ENCODE measurements at places on chromosomes 6 and 20.
A peak's percentile ranks its signal among the peaks of the same experiment; 100 is the strongest.

GRCh38 chr20:15742627-15743026, 830.6 kb downstream of the KIF16B start:
- no peak for DNase-seq

DNA sequence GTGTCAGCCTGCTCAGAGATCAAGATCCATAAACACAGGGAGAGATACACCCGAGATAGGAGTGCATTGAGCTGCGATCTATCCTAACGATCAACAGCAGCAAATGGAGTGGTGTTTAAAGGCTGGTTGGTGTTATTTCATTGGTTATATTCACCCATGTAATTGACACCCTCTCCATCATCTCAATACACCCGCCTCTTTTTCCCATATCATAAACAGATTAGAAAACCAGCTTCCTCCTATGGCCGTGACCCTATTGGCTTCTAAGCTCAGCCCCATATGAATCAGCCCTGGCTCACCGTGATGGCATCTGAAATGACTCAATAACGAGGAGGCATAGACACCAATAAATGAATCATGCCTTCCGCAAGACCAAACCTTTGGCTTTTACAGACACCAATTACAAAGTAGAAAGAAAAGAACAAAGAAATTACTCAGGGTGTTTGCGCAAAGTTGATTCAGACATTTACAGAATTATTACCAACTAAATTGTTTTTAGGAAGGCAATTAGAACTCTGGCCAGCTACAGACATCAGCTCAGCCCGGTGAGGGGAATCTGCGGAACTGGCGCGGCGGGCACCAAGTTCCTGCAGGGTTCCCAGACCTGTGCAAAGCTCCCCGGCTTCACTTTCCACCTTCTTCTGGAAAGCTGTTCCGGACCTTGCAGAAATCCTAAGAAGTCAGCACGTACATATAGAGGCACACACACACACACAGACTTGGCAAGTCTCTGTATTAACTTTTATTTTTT, 11.5 kb downstream of the PMEPA1 start:
- DNase-seq, result no peak

DNA sequence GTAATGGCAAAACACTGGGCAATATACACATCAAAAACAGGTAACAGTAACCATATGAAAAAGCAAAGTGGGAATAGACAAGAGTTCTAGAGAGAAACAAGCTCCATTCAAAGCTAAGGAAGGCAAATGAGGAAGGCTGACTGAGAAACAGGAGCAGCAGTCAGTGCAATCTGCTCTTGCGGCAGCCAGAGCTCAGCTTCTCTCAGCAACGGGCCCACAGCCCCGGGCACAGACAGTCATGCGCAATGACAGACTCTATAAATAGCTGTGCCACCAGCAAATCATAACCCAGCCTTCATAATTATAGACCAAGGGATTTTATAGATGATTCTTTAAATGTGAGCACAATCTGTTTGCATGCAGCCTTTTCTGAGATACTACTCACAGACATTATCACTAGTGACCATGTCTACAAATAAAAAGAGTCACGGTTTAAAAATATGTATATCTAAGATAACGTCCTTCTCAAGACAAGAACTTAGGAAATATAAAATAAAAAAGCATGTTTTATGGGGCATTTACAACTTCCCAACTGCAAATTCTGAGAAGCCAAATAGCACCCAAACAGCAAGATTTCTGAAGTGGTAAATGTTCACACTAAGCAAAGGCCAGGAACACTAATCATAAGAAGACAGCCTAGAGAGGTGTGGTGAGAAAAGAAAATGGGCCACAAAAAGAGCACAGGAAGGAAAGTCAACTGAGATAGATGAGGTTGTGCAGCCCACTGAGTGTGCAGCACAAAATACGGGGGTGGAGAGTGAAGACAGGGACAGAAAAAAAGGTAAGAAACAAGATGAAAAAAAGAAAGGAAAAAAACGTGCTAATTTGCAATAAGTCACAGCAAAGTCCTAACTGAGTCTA, 39.9 kb upstream of the BEND6 start:
- DNase-seq, result peak; percentile 23

DNA sequence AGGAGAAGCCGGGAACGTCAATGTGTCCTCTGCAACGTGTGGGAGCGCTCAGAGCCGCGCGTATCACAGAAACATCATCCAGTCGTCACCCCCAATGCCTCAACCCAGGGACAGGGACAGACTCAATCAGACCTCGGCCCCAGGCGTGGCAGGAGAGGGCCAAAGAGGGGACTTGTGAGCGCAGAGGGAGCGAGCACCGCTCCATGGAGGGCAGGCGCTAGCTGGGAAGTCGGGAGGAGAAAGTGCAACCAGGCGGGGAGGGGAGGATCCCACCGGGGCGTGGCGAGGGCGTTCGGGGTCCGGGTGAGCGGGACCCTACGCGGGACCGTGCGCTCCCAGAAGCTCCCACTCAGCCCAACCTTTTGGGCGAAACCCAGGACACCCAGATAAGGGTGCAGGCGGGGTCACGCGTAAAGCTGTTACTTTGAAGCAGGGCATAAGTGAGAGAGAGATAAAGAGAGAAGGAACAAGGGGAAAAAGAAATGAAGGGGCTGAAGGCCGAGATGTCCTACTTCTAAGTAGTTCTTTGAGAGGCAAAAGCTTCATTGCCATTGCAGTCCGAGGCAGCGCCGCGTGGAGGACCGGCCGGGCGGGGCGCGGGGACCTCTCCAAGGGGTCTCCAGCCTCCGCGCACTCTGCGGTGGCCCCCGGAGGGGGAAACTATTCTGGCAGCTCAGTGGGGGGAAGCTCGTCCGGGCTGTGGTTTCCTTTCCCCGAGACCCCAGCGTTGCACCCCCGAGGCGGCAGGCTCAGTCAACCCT, 862 bp upstream of the SOBP start:
- no peak for DNase-seq

GRCh38 chr20:30812739-30813411, 444.6 kb upstream of the DEFB115 start:
- no peak for DNase-seq

GRCh38 chr20:57919049-57919448, 209.2 kb upstream of the PMEPA1 start:
- DNase-seq, result no peak

- DNase-seq, result no peak
These were observed 147.3 kb downstream of the TRIM27 start for GRCh38 chr6:28776269-28777146.

GRCh38 chr6:157660414-157660813, 162.6 kb upstream of the SNX9 start:
- DNase-seq, result no peak

GRCh38 chr20:5973971-5974370, 23.5 kb downstream of the MCM8 start:
- peak; percentile 32 for DNase-seq

GRCh38 chr6:36273067-36273466, 3.2 kb downstream of the PNPLA1 start:
- no peak for DNase-seq

DNA sequence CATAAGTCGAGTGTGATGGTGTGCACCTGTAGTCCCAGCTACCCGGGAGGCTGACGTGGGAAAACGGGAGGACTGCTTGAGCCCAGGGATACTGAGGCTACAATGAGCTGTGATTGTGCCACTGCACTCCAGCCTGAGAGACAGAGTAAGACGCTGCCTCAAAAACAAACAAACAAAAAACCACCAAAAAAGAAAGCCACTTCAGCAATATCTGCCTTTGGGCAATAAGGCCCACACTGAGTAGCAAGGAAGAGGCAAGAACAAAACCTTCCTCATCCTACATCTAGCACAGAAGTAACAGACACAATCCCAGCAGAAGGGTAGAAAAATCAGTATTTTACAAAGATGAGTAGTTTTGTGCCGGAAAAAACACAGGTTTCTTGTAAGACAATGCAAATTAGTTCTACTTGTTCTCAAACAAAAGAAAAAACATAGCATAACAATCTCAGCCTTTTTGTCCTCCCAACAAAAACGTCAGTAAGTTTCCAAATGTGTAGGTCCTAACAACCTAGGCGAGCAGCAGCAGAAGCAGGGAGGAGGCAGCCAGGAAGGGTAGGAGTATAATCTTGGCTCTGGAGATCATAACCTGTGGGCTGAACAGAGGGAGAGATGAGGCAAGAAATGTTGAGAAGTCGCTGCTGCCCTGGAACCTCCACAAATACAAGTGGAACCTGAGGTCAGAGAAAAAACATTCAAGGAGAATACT, 5.7 kb downstream of the PPP1R10 start:
- no peak for DNase-seq

DNA sequence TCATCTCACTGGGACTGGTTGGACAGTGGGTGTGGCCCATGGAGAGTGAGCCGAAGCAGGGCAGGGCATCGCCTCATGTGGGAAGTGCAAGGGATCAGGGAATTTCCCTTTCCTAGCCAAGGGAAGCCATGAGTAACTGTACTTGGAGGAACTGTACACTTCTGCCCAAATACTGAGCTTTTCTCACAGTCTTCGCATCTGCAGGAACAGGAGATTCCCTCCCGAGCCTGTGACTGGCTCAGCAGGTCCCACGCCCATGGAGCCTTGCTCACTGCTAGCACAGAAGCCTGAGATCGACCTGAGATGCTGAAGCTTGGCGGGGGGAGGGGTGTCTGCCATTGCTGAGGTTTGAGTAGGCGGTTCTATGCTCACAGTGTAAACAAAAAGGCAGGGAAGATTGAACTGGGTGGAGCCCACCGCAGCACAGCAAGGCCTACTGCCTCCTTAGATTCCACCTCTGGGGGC, 10.4 kb upstream of the CALHM5 start:
- no peak for DNase-seq

DNA sequence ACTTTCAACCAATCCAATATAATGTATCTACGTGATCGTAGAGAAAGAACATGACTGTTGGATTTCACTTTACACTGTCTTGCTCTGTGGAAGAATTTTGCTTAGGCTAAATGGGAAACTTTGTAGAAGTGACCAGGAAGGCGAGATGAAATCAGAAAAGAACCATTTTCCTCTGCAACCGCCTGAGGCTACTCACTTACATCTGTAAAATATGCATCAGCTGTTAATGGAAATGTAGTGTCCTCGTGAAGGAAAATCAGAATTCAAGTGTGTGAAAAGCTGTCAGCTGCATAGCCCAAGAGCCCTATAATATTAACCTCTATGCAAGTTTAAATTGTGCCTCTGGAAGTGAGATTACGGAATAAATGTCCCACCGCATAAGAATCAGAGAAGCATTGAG, 277.9 kb downstream of the C6orf118 start:
- no peak for DNase-seq

DNA sequence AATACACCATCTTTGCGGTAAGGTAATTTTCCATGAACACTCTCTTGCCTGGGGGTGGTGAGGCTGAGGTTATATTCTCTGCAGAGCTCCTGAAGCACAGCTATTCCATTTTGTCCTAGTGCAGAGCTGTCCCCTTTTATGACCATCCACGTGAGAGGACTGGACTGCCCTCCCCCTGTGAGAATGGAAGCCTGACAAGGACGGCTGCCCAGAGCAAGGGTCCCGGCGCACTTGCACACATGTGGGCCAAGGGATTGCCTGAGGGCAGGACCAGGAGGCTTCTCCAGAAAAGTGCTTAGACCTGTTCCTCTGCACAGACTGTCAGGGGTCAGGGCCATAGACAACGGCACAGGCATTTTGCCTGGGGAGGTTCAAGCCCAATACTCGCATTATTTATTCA, 48.2 kb downstream of the SLC22A23 start:
- no peak for DNase-seq

DNA sequence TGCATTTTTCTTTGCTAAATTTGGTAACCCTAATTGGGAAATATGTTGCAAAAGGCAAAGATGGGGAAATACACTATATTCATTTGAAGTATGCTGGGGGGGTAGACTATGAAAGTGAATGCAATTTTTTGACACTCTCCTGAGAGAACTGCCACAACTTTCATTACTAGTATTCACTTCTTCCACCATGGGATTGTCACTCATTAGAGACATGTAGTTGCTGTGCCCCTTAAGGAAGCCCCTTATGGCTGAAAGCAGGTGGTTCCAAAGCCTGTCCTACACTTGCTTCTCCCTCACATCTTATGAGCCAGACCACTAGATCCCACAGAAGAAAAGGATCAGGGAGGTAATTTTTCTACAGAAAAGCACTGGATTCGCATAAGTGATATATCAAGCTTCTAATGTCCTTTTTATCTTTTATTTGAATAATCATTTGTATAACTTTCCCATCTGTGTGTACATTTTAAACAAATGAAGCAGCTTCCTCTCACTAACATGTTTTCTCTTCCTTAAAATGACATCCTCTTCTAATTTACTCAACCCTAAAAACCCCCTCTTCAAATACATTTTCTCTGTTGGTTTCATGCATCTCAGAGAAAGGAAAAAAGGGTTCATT, 83.8 kb downstream of the GCLC start:
- no peak for DNase-seq

- peak; percentile 32 for DNase-seq
These were observed 32.4 kb downstream of the WRNIP1 start for GRCh38 chr6:2797564-2798031.

- DNase-seq, result no peak
These were observed 116.7 kb downstream of the SOX4 start for GRCh38 chr6:21710216-21710615.

DNA sequence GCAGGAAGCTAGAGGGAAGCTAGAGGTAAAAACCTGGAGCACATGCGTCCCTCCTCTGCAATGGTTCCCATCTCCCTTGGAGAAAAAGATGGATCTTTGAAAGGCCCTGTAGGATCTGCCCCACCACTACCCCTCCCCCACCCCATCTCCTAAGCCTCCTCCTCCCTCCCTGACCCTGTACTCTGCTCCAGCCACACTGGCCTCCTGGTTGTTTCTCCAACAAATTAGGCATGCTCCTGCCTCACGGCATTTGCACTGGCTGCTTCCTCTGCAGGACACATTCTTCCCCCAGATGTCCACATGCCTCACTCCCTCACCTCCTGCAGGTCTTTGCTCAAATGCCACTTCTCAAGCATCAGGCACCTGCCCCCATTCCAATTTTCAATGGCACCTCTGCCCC, 45.5 kb downstream of the UBE2V1 start:
- no peak for DNase-seq

DNA sequence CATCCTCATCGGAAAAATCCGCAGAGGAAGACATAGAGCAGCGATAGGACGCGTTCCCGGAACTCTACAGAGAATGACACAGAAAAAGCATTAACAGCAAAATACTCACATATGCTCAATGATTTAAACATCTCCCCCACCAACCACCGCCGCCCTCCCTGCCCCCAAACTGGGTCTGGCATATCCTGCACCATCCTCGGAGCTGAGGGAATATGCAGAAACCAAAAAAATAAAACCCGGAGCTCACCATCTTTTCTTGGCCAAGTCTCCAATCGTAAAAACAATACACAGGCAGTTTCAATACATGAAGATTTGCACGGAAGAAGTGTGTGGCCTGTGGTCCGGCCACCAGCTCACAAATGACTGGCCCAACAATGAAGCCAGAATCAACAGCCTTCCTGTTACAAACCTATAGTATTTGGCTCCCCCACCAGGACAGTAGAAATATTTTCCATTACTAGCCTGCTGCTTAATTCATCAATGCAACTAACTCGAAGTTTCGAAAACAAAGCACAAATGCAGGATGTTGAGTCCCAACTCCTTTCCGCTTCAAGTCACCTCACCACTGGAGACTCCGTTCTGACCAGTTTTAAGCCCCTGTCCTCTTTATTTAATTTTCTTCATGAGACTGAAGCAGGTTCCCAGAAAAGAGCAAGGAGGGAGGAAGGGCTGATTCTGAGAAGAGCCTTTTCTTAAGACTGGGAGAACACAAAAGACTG, 103.2 kb upstream of the BEND6 start:
- DNase-seq, result peak; percentile 5

Measured in GDM1 (cell line).